Trophoblast cell (in vitro differentiated cells and primary cell): ENCODE measurements at places on chromosomes 5 and 9.

- DNase-seq, result no peak
- no peaks in the 10 kb centered on the region for H3K36me3 ChIP-seq
- no peak overlapping the region for H3K4me3 ChIP-seq
- no peak overlapping the region for H3K27ac ChIP-seq
- peaks cover 2% of the 10 kb centered on the region for H3K4me1 ChIP-seq
Measured at GRCh38 chr5:57700484-57700883, 217.9 kb upstream of the ACTBL2 start.

DNA sequence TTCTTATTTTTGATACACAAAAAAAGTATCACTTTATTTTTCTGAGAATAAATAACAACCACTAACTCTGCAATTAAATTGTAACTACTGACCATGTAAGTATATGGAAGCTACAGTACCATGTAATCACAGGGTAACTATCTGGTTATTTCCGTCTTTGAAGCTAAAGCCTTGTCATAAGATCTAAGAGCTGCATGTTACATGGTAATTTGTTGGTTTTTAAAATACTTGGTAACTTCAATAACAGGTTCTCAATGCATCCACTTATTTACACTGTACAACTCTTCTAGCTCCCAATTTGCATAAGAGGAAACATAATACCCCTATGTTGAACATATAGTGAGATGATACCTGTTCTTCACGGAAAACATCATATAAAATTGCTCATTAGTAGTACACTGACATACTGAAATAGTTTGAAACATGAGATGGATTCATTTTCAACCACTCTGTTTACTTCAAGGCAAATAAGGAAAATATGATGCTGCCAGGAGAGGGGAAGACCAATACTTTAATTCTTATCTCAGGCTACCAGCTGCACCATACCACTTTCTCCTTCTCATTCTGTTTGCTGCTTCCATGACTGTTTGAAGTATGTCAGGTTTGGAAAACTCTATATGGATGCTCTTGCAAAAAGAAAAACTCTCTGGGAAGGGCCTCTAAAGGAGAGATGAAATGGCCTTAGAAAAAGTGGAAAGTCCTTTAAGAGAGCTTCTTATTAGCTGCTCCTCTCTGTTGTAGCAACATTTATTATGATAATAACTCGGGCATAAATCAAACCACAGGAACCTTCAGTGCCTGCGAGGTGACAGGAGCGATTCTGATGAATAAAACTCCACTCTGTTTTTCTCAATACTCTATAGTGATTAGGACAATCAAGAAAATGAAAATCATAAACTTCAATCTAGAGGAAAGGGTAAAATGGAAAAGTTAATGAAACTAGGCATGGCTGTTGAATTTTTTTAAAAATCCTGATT is 150.2 kb downstream of the KIAA0825 start:
- H3K27me3 ChIP-seq, result no peaks in the 10 kb centered on the region
- H3K36me3 ChIP-seq, result no peaks in the 10 kb centered on the region
- H3K4me3 ChIP-seq, result no peak overlapping the region
- H3K27ac ChIP-seq, result no peak overlapping the region

GRCh38 chr9:34536685-34537084 is 13.9 kb upstream of the ENHO start:
- no peak for DNase-seq
- no peaks in the 10 kb centered on the region for H3K27me3 ChIP-seq
- H3K27ac ChIP-seq, result no peak overlapping the region
- no peaks in the 10 kb centered on the region for H3K36me3 ChIP-seq
- no peaks in the 10 kb centered on the region for H3K4me1 ChIP-seq

DNA sequence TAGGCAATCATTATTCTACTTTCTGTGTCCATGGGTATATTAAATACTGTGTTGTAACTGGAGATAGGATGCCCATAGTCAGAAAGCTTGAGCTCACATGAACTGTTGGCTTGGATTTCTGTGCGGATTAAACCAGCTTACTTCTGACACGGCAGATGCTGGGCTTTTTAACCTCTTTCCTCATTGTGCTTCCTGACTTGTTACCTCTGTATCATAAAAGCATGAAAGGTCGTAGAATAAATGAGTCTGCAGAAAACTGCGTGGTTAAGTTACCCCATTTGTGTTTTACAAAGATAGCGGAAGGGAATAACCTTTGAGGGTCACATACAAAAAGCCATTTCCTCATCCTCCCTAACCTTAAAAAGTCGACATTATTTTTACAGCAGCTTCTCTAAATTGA is 199.5 kb upstream of the DMRT1 start:
- H3K4me3 ChIP-seq, result no peak overlapping the region
- no peaks in the 10 kb centered on the region for H3K4me1 ChIP-seq
- H3K36me3 ChIP-seq, result no peaks in the 10 kb centered on the region
- DNase-seq, result no peak
- no peak overlapping the region for H3K27ac ChIP-seq

GRCh38 chr9:87643778-87644570 is 81.9 kb upstream of the CTSL start:
- H3K4me3 ChIP-seq, result no peak overlapping the region
- H3K27ac ChIP-seq, result no peak overlapping the region
- peaks cover 2% of the 10 kb centered on the region for H3K4me1 ChIP-seq
- H3K27me3 ChIP-seq, result no peaks in the 10 kb centered on the region
- peaks cover 17% of the 10 kb centered on the region for H3K36me3 ChIP-seq
- DNase-seq, result no peak
